NCI-H2171 (cell line): ENCODE measurements at places on chromosomes 13 and 19.

- no peak for DNase-seq
These were observed 1269.7 kb upstream of the SPRY2 start for GRCh38 chr13:81610644-81611043.

GRCh38 chr19:13990085-13990484 is 16.0 kb downstream of the RFX1 start:
- DNase-seq, result no peak

DNA sequence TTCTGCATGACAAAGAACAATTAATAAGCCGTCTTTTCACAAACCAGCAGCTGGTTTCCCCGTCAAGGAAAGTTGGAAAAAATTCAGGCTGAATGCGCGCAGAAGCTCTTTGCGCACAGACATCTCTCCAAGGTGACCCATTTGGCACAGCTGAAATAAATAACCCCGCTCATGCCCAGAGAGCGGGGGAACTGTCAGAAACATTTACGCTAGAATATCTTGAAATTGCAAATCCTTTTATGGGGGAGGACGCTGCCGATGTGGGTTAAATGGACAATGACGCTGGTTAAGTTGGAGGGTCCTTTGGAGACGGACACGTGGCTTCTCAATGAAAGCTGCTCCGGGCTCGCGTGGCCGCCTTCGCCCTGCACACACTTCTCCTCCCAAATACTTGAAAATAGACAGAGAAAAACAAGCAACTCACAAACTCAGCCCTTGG is 30.6 kb downstream of the GSX1 start:
- DNase-seq, result no peak

- no peak for DNase-seq
These were observed 3.0 kb upstream of the PGLYRP1 start for GRCh38 chr19:46025835-46026234.

DNA sequence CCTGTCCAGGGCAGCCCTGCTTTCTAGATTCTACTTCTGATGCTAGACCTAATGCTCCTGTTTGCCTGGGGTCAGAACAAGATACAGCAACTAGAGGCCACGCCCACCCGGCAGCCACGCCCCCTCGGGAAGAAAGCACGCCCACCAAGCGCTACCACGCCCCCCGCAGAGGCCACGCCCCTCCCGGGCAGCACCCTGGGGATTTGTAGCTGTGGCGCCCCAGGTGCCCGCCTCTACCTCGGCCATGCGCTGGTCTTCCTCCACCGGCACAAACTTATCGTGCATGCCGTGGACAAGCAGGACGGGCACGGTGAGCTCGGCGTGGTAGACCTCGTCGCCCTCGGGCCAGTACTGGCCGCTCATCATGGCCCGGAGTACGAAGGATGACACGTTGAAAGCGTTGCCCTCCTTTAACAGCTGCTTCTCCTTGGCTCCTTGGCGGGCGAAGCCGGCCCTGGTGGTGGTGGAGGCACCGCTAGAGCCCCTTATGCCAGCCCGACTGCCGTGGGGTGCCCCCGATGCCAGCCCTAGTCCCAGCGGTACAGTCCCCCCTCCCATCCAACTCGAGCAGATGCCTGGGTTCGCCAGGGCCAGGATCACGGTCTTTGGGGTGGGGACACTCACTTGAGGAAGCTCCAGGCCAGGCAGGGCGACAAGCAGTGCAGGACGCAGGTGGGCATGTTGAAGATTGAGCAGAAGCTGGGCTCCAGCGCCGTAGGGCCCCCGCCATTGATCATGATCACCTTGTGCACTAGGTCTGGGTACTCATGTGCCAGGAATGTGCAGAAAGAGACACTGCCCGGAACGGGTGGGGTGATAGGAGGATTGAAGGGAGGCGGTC is 9.0 kb downstream of the ABHD8 start:
- no peak for DNase-seq

- DNase-seq, result no peak
These were observed 4.9 kb downstream of the ZSCAN1 start for GRCh38 chr19:58038688-58039204.

DNA sequence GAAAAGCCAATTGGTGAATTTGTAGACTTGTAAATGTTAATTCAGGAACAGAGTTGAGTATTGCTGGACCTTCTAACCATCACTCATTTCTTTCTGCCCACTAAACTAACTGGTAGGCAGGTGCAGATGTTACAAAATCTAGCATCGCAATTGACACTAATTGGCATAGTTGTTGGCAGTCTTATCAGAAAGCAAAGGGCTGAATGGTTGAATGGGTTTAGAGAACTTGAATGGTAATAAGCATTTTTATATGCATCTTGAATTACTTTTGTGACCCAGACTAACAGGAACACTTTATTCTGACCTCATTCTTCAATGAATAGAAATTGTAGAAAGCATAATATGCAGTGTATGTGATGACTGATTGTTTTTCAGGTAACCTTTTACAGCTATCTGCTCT is 189.1 kb downstream of the GGACT start:
- peak; percentile 37 for DNase-seq

GRCh38 chr13:92461402-92461801 is 765.2 kb upstream of the GPC6 start:
- no peak for DNase-seq

- DNase-seq, result no peak
These were observed 95.1 kb downstream of the TSHZ3 start for GRCh38 chr19:31254180-31254551.

GRCh38 chr19:2807379-2808128 is 12.1 kb upstream of the ZNF554 start:
- no peak for DNase-seq

DNA sequence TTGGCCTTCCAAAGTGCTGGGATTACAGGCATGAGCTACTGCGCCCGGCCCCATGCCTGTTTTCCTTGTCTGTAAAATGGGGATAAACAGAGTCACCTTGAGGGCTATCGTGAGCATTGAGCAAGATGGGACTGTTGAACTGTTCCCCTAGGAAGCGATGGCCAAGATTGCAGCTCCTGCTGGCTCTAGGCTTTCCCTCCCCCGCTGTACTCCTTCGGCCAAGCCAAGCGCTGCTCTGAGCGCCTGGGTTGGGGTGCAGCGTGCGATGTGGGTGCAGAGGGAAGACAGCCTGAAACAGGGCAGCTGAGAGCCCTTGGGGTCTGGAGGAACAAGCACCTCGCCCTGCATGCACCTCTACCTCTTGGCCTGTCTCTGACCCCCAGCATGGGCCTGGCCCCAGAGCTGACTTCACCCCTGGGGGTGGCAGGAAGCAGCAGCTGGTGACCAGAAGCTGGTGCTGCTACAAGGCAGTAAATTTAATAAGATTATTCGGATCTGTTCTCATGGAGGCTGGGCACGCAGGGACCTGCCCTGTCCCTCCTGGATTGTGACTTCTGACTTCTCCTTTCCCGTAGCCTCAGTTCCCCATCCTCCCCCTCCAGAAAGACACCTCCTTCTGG is 5.3 kb downstream of the GNG8 start:
- DNase-seq, result no peak

- no peak for DNase-seq
These were observed 80.4 kb downstream of the INSR start for GRCh38 chr19:7213628-7214323.

GRCh38 chr19:49916839-49917733 is 11.9 kb upstream of the ATF5 start:
- no peak for DNase-seq

GRCh38 chr13:96903085-96903484 is 91.2 kb downstream of the OXGR1 start:
- DNase-seq, result no peak

DNA sequence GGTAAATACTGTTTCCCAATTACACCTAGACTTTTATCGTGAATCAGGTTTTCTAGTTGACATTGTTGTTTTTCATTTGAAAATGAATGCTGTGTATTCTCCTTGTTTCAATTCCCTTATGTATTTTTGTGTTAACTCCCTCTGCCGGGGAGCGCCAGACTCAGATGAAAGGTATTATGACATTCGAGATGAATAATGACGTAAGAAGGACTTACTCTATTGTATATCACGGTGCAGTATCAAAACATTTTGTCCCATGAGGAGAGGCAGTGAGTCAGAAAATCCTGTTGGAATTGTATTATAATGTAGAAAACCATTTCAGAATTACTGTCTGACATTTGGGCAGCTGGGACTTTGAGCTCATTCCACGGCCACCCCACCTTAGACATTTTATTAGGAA is 61.6 kb downstream of the LRCH1 start:
- DNase-seq, result no peak

GRCh38 chr19:42505066-42505465 is 23.2 kb downstream of the CEACAM1 start:
- no peak for DNase-seq

- DNase-seq, result no peak
These were observed 419.3 kb upstream of the GPC6 start for GRCh38 chr13:92807353-92807752.

DNA sequence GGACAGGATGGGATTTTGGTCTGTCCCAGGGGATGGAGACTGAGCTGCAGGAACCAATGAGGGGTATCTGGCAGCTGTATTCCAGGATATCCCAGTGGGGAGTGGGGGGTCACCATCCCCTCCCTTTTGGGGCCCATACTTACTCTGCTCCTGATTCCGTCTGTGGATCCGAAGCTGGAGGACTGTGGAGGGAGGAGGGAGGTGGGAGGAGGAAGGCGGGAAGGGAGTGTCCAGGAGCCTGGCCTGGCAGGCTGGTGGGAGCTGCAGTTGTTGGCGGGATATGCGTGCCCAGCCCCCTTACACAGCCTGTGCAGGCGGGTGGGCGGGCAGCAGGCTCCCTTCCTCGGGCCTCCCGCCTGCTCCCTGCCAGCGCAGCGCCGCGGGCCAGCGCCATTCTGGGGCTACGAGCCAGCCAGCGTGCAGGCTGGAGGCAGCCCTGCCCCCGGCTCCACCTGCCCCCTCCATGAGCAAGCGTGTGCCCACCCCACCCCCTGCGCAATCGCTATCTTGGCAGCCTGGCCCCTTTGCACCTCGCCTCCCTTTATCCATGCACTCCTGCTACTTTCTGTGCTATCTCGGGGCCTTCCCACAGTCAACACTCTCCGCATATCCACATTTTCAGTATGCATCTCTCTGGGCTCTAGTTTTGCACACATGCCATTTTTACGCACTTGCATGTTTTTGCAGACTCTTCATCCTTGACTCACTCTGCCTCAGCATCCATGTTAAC is 2.8 kb downstream of the MAMSTR start:
- peak; percentile 28 for DNase-seq

- no peak for DNase-seq
These were observed 6.9 kb downstream of the KCTD12 start for GRCh38 chr13:76879203-76879882.

- DNase-seq, result no peak
These were observed 80.5 kb downstream of the FOXO1 start for GRCh38 chr13:40585911-40586471.

GRCh38 chr13:49368688-49369087 is 75.2 kb downstream of the CAB39L start:
- DNase-seq, result no peak

DNA sequence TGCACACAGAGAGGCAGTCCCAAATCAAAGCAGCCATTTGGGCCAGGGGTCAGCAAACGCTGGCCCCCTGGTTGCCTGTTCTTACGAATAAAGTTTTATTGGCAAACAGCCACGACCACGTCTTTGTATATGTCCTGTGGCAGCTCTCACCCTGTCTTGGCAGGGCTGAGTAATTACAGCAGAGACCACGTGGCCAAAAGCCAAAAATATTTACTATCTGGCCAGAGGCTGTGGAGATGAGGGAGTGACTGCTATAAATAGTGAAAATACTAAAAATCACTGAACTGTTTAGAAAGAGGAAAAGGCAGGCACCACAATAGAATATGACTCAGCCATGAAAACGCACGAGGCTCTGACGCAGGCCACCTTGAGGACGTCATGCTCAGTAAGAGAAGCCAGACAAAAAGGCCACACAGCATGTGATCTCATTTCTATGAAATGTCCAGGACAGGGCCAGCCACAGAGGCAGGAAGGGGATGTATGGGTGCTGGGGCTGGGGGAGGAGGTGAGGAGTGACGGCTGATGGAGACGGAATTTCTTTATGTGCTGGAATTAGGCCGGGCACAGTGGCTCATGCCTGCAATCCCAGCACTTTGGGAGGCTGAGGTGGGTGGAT is 29.4 kb downstream of the SMIM24 start:
- no peak for DNase-seq

DNA sequence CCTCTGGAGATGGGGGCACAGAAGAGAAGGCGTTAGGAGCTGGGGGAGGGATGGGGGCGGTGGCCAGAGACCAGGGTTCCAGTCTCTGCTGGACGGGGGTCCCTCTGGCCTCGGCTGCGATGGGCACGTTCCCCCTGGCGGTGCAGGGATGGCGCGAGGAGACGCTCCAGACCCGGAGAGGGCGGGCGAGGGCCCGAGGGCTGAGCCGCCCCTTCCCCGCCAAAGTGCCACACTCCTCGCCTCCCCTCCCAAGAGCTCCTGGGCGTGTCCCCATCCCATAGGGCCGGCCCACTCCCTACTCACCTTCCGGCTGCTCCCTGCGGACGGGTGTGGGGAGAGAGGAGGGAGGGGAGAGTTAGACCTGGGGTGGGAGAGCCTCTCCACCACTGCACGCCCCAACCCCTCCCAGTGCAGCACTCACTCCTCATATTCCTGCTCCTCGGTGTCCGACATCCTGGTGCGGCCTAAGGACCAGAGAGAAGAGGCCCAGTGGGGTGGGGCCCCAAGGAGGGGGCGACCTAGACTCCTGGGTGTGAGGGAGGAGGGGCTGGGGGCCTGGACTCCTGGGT is 2.2 kb downstream of the TNNT1 start:
- DNase-seq, result peak; percentile 79

DNA sequence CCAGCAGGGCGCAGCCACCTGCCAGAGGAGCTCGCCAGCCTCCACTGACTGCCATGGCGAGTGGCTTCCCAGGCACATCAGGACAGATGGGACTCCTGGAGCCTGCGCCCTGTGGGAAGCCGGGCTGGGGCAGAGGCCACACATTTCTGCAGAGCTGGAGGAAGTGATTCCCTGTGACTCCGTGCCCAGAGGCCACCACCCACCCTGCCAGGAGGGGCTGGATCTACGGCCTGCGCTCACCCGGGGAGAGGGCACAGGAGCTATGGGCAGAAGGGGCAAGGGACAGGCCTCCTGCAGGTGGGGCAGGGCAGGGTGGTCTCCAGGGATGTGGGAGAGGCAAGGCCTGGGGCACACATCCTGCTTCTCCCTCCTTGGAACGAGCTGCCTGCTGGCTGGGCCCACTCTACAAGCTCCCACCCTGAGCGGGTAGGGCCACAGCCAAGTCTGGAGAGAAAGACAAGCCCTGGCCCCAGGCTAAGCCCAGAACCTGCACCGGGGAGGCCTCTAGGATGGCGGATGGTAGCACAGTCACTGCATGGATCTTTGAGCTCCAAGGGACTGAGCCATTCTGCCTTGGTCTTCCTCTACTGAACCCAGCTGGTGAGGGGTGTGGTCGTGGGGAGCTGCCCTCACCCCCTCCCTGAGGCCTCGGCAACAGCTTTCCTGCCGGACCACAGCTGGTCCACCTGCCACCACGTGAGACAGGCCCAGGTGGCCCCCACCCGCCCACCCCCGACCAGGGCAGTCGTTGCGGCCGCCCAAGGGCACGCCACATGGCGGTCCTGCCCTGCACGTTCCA is 40.6 kb downstream of the CEBPG start:
- no peak for DNase-seq

DNA sequence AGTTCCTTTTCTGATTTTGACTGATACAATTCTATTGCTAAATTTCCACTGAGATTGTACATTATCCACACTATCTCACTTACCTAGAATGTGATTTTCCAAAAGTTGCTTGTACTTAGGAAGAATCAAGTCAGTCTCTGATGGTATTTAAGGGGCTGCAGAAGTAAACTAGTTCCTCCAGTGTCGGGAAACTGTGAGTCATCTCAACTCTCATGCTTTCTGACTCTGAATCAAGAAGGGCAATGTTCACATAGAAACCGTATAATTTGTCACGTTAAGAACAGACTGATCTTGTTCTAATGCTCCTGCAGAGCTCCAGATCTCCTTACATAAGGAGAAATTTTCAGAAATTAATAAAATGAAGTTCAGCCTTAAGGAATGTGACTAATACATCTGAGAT is 369.3 kb downstream of the KLF5 start:
- no peak for DNase-seq

- DNase-seq, result peak; percentile 17
These were observed 941 bp downstream of the ZNF160 start for GRCh38 chr19:53102206-53102755.
